ENCODE measurements at places on chromosomes 16 and 17. TPM values are rescaled to one million over a fixed set of nuclear protein-coding genes. Genes with fewer than 3 reads are reported as not detected.

Gene KRTAP1-1
- polyA plus RNA-seq = not detected

Gene SPN
- 0.96 TPM for polyA plus RNA-seq

Gene FOXO3B
- polyA plus RNA-seq = 3.3 TPM

Gene CISD3
- polyA plus RNA-seq = 18.6 TPM

Gene ORC6
- polyA plus RNA-seq = 19.2 TPM

Gene JUP
- polyA plus RNA-seq = 44.6 TPM

Gene COX4I1
- 524 TPM for polyA plus RNA-seq

- peak; percentile 34 for DNase-seq
Observed at GRCh38 chr16:23324727-23325126, 22.6 kb downstream of the SCNN1B start.

DNA sequence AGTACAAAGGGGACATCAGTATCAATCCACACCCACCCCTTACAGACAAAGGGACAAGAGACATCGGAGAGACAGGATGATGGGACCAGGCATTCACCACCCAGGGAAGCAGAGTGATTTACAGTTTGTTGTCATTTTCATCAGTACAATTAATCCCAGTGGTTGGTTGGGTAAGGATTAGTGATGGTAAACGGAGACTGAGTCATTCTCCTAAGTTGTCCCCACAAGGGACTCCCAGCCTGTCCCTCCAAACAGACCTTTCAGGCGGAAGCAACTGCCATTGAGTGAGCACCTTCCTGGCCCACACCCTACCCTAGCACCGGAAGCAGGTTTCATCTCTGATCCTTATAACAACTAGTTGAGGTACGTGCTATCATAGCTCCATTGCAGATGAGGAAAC lies 11.2 kb downstream of the PPL start:
- DNase-seq = no peak

DNA sequence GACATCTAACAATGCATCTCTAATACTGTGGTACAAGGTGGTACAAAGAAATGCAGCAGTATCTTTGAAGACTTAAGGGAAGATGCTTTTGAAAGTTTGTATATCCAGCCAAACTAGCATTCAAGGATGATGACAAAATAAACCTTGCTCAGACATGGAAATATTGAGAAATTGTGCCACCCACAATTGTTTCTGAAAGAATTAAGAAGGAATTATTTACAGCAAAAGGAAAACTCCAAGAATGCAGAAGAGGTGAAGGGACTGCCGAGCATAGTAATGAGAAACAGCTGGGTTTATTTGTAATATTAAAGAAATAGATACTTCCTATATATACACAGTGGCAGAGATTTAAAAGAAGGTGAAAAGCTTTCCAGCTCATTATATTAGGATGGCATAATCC lies 29.5 kb downstream of the PMFBP1 start:
- DNase-seq = no peak

- no peak for DNase-seq
Observed at GRCh38 chr16:1363501-1364041, 11.8 kb downstream of the GNPTG start.

DNA sequence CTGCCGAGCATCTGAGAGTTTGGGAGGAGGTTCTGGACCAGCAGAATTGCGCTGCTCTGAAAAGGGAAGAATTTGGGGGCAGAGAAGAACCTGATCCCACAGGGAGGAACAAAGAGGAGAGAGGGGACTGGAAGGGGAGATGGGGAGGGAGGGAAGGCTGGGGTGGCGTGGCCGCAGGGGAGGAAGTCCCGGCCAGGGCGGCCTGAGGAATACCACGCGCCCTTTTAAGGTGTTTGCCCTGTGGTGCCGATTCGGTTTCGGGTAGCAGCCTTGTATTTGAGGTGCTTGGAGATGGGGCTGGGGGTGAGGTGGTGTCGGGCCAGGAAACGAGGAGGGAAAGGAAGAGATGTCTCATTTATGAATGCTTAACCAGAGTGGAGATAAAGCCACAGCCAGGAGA lies 51.3 kb downstream of the AKAP1 start:
- DNase-seq = no peak

DNA sequence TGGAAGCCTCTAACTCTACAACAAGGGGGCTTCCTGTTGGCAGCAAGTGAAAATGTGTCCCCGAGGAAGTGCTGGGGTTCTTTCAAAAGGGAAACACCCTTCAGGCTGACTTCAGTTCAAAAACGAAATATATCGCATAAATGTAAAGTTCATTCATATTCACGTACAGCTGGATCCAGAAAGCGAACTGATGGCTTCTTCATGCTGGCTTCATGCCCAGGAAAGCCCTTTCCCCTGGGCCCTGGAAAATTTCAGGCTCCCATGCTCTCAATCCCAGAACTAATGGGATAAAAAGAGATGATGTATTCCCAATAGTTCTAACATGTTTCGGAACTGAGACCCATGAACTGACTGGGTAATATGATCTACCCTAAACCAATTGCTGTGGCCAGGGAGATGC lies 104.7 kb upstream of the CDH13 start:
- peak; percentile 31 for DNase-seq

GRCh38 chr17:37640015-37640414 lies 3.2 kb downstream of the DDX52 start:
- DNase-seq = no peak

DNA sequence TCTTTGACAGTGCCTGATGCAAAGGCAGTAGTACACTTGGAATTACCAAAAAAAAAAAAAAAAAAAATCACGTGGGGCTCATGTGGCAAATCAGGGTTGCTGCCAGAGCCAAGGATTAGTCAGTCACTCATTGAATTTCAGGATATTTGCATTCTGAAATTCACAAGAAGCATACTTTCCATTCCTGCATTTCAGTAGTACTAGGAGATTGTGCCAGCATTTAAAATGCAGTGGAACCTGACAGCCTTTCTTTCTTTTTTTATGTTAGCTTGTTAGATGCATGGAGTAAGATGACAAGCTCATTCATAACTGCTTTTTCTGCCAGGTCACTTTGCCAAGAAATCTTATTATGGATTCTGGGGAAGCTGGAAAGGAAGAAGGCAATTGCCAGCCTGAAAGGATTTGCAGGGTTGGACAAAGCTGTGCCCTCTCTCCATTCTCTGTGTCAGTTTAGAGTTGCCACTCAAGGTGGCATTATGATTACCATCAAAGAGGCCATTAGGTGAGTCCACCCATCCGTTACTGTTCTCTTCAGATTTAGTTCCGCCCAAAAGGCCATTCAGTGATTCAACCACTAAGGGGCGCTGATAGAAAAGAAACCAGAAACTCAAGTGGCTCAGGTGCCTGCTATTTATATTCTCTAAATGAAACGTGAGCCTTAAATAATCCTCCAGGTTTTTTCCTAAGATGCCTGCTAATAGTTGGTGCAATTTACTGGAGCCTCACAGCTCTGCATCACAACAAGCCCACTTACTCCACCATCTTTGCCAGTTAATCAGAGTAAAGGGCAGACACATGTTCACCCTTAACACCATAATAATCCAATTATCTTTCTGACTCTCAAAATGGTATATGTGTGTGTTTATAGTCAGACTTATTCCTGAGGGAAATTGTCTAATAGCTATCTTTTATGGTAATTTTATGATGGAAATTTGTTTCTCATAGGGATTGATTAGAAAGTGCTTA lies 59.0 kb downstream of the TANGO6 start:
- DNase-seq = no peak

DNA sequence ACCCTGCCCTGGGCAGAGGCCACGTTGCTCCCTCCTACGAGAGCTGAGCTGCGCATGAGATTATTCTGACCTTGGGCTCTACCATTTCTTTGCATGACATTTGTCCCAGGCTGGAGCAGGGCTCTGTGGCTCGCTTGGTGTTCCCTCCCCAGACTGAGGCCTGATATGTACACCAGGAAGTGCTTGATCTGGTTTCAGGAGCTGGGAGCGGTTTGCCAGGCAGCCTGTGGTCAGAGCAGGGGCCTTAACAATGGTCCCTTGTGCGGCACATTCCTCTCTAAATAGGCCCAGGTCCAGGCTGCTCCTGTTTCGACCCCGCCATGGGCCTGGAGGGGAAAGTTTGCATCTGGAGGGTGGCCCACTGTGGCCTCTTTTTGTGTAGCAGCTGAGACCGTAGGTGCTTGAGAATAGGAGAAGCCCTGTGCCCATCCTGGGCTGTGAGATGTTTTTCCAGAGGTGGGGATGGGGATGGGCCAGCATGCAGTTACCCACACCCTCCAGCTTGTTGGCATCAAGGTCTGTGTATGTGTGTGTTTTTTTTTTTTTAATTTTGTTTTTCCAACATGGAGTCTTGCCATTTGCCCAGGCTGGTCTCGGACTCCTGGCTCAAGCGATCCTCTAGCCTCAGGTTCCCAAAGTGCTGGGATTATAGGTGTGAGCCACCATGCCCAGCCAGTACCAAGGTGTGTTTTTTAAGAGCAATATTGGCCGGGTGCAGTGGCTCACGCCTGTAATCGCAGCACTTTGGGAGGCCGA lies 253.9 kb downstream of the SEC14L1 start:
- DNase-seq = peak; percentile 65

- DNase-seq = no peak
Observed at GRCh38 chr17:16953347-16953746, 18.6 kb downstream of the TNFRSF13B start.

DNA sequence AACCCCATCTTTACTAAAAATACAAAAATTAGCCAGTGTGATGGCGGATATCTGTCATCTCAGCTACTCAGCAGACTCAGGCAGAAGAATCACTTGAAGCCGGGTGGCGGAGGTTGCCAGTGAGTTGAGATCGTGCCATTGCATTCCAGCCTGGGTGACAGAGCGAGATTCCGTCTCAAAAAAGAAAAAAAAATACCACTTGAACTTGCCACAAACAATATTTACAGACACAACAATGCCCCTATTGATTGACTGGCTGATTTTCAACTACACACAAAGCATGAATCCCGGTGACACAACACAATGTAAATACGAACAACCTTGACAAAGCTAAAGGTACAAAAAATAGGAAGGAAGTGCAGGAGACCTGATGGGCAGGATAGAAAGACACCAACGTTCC lies 49.3 kb downstream of the NXN start:
- DNase-seq = no peak

- peak; percentile 31 for DNase-seq
Observed at GRCh38 chr16:81784072-81784795, 5.1 kb downstream of the PLCG2 start.

DNA sequence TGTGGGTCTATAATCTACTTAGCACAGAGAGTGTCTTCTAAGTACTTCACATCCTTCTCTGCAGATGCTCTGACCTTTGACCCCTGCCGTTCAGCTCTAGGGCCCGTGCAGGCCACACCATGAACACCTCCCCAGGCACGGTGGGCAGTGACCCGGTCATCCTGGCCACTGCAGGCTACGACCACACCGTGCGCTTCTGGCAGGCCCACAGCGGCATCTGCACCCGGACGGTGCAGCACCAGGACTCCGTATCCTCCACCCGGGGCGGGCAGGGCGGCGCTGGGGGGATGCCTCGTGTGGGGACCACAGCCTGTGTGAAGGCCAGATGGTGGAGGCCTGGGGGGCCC lies 686 bp downstream of the MLST8 start:
- DNase-seq = no peak

DNA sequence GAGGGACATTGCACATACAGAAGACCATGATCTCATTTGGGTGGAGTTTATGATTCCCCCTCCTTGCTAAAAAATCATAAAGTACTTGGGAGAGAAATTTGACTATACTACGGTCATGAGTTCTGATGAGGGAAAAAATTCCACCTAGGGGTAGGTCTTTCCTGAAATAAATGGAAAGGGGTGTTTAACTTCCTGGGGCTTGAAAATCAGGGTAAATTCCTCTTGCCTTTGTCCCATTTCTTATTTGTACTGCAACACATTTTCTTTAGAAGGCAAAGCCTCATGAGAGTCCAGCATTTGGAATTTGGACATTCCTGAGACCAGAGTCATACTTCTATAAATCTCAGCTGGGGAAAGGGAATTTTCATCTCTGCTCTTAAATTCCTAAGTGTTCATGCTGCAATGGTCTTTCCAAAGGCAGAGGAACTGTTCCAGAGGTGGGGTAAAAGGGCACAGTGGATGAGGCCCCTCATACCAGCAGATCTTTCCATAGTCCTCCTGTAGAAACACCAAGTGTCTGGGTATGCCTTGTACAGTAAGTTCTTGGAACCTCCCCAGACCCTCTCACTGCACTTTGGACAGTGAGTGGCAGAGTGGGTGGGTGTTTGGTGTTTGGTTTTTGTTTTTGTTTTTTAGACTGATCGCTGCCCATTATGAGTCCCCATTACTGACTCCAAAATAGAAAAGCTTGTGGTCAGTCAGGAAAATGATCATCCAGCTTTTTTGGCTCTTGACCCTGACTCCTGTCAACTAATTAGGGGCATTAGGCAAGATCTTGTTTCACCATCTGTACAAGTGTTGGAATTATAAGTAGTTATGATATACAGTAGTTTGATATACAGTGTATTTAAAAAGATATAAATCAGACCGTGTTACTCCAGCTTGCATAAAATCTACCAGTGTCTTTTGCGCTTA lies 6.0 kb downstream of the LYRM1 start:
- DNase-seq = no peak

DNA sequence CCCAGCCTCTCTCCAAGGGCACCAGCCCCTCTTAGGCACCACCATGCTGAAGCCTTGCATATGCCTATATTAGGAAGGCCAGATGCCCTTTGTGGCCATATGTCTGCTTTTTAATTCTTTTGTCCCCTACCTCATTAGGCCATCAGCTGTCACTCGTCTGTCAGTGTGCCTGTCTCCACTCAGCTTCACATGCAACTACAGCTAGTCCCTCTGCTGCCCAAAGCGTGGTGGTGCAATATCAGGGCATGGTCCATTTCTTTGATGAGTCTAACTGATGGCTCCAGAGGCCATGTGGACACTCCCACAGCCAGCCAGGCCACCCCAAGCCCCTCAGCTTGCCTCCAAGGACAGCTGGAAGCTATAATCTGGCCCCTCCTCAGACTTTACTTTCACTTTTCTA lies 36.3 kb downstream of the MYO18A start:
- no peak for DNase-seq

GRCh38 chr17:47684025-47684424 lies 9.9 kb upstream of the TBKBP1 start:
- no peak for DNase-seq

GRCh38 chr16:2585651-2586081 lies 47.8 kb downstream of the PDPK1 start:
- DNase-seq = no peak

DNA sequence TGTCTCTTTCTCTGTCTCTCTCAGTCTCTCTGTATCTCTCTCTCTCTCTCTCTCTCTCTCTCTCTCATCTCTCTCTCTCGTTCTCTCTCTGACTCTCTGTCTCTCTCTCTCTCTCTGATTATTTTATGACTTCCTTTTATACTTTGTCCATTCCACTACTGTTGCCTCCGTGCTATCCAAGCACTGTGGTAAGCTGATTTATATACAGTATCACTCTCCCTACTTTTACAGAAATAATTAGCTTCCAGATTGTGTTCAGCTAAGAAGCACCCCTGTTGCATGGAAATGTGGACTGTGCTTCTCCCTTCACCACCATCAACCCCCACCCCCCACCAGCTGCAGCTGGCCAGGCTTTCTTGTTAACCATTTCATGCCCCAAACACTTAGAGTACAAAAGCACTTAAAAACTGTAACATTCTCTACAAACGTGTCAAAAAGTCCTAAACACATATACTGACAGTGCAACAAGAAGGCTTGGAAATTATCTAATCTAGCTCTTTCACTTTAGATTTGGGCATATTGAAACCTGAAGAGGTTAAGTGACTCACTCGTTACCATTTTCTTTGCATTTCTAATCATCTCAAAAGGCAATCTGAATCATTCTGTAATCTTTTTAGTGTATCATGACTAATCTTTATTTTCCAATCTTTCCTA lies 11.6 kb upstream of the TMEM100 start:
- DNase-seq = peak; percentile 76

- no peak for DNase-seq
Observed at GRCh38 chr17:71378036-71378435, 742.8 kb upstream of the SOX9 start.

- DNase-seq = no peak
Observed at GRCh38 chr17:78993981-78994671, 14.4 kb upstream of the LGALS3BP start.

All from spinal cord (tissue), 10 donors.